AG09319 (cell line): ENCODE measurements at places on chromosomes 1 and 21.

- no peak for DNase-seq
These were observed 95.4 kb upstream of the KLHDC7A start for GRCh38 chr1:18385239-18385790.

DNA sequence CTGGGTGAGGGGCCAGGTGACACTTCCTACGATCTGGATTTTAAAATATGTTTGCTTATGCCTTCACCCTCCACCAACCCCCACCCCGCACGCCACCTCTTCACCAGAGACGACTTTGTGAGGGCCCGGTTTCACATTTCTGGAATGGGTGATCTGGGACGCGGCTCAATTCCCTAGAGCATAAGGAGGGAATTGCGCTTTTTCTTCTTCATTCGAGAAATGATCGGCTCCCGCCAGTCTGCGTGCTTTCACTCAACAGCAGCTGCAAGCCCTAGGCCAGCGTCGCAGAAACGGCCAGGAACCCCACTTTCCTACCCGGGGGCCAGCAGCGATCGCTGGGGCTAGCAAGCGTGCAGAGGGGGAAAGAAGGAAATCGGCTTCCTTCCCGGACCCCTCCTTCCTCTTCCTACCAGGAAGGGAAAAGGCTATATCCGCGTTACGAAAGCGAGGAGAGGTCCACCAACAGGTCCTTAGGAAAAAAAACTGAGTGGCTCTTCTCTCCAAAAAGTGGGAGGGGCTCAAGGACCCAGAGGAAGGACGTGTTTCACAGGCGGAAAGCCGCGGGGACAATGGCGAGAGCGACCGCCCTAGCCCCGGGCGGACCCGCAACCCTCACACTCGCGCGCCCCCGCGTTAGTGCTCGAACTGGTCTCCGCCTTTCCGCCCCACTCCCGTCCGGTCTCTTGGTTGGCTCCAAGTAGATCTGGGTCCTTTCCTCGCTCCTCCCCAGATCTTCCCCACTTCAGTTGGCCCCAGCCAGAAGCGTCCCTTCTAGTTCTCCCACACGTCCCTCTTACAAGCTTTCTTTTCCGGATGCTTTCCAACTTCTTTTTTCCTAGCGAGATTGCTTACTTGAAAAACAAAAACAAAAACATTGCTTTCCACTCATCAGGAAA, 1.1 kb upstream of the ADAMTS1 start:
- DNase-seq = no peak

DNA sequence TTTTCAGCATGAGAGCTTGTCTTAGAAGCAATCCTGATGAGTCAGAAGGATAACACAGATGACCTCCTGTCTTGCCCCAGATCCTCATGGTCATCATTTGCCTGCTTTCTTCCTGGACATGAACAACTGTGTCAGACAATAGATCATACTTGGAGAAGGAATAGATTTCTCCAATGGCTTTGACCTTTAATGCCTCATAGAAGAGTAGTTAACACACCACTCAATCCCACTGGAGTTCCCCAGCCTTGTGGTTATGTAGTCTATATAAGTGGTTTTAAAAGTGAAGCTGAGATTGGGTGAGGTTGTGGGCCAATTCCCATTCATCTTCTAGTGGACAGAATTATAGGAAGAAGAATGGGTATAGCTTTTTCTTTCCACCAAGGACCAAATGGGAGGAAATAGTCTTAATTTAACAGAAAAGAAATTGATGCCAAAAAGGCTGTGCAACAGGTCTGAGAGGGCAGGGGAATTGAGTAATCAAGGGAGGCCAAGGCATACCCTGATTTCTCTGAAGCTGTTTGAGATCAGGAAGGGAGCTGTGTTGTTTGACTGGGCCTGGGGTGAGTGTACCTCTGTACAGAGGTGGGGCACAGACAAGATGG, 14.4 kb downstream of the PRCC start:
- DNase-seq = no peak

DNA sequence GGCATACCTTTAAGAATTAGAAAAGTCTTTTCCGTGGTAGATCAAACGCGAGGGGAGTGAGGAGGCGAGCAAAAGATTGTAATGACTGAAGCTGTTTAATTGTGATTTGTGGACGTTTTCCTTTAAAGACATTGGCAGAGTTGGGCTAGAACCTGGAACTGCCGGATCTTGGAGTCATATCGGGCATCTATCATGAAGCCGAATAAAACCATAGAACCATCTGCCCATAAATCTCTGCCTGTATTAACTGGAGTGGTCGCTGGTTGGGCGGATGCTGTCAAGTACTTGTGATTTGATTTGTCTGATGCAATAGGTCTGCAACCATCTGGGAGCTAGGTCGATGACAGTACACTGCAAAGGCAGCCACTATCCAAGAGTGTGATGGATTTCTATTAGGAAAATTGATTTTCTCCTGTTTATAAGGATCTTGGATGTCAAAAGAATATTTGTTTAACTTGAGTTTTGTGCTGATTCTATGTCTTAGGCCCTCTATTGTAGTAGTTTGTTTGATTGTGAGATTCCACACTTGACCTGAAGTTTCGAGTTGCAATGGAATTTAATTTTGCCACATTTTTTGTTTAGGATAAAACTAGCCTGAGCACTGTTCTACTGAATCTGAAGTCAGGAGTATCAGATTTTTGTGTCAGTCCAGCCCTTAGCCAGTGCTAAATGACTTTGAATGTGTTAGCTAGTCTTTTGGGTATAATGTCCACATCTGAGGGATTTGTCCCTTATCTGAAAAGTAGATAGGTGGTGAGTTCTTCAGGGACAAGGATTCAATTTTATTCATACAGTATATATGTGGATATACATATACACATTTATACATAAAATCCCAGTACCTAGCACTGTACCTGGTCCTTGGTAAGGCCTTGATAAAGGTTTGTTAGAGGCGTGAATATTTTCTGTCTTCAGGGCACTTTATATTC, 1.2 kb downstream of the SARS1 start:
- peak; percentile 93 for DNase-seq

DNA sequence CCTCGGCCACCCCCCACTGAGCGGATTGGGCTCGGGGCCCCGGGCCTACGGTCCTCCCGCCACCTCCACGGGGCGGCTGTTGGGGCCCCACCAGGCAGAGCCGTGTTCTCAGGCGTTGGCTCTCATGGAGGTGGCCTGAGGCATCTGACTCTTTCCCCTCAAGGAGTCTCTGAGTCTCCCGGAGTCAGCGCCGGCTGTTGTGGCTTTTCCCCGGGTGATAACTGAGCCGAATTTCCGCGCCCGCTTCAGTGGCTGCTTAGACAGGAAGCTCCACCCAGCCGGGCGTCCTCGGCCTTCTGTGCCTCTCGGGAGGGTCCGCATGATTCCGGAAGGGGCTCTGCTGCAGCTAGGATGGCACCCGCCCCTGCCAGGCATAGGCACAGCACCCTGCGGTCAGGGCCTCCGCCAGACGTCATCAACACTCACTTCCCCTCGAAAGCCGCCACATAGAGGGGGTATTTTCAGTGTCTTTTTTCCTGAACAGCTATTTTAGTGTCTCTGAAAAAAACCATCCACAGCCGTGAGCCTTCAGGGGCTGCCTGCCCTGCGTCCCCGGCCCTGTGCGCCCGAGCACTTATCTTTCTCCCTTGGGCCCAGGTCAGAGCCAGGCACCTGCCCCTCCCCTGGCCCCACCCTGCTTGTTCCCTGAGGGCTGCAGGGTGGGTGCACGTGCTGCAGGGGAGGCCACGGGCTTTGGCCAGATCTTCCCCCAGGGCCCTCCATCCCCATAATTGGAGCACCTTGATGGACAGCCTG, 72.9 kb downstream of the SKI start:
- DNase-seq = no peak

DNA sequence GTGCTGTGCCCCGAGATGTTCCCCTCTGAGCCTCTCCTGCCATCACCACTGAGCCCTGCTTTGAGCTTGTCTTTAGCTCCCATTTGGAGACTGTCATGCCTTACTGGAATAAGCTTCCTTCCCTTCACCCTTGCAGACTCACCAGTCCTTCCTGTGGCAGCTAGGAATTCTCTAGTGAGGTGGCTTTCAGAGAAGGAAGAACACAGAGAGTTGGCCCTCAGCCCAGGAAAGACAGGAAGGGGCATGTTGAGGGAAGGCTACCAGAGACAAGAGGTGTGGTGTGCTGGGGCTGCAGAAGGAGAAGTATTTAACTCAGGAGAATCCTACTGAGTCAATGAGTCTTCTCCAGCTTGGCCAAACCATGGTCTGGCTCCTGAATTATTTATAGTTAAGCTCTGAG, 76.3 kb downstream of the UCK2 start:
- no peak for DNase-seq

GRCh38 chr1:179082999-179083335, 1.1 kb downstream of the TOR3A start:
- DNase-seq = no peak

DNA sequence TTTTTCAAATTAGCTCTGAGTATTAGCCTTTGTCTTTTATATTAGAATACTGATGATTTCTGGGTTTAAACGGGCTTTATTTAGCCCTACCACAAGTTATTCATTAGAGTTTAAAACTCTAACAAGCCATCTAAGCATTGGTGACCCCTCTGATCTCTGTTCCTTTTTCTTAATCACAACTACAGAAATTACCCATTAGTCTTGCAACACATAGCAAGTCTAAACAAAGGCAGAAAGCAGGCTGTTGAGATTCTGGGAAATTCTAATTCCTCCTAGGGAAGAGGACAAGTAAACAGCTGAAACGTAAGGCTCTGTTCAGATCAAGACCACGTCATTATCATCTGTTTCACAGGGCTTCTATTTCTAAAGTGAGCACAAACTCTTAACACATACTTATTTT, 491.2 kb upstream of the ZRANB2 start:
- DNase-seq = no peak

GRCh38 chr1:61556631-61557030, 168.3 kb downstream of the TM2D1 start:
- DNase-seq = no peak

GRCh38 chr1:24425441-24425840, 9.8 kb downstream of the NIPAL3 start:
- no peak for DNase-seq

- DNase-seq = no peak
These were observed 38.6 kb upstream of the GPR137B start for GRCh38 chr1:236103646-236104218.

- DNase-seq = no peak
These were observed 48.6 kb downstream of the HIVEP3 start for GRCh38 chr1:41870076-41870562.

GRCh38 chr1:207872621-207873020, 38.3 kb downstream of the CD34 start:
- DNase-seq = no peak

DNA sequence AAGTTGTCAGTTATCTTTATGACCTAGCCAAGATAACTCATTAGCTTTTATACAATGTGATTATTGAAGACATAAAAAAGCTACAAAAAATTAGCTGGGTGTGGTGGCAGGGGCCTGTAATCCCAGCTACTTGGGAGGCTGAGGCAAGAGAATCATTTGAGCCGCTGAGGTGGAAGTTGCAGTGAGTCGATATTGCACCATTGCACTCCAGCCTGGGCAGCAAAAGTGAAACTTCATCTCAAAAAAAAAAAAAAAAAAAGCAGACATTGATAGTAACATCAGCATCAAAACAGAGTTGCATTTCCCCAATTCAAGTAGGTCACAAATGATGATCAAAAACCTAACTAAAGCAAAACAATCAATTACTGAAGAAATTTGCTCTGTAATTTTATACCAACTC, 191.4 kb downstream of the PTGER3 start:
- no peak for DNase-seq

DNA sequence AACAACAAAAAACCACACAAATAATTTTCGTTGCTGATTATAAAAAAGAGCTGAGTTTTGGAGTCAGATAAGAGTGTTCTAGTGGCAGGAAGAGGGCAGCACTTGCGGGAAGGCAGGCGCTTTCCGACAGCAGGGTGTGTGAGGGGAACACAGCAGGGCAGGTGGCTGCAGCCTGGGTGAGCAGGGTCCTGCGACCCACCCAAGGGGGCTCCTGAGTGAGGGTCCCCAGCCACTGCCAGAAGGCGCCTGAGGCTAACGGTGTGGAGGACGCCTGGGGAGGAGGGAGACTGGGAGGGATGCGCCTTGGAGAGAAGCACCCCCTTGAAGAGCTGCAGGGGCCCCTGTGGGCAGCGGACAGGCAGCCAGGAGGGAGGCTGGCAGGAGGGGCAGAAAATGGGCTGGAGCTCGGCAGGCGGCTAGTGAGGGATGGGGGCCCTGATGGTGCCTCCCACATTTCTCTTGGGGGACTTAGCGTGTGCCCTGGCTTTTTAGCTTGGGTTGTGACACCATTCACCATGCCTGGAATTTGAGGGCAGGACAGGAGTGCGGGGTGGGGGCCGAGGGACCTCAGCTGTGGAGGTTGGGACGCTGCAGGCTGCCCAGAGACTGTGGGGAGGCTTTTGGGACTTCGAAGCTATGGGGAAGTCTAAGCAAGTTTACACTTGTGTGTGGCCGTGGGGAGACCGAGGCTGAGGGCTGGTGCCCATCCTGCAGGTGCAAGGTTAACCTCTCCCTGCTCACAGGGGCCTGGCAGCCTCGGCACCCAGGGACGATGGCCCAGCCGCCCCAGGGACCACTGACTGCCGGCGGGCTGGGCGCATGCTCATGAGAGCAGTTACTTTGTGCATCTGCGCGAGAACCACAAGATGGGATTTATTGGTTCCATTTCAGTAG, 111.4 kb downstream of the SIK1 start:
- no peak for DNase-seq

DNA sequence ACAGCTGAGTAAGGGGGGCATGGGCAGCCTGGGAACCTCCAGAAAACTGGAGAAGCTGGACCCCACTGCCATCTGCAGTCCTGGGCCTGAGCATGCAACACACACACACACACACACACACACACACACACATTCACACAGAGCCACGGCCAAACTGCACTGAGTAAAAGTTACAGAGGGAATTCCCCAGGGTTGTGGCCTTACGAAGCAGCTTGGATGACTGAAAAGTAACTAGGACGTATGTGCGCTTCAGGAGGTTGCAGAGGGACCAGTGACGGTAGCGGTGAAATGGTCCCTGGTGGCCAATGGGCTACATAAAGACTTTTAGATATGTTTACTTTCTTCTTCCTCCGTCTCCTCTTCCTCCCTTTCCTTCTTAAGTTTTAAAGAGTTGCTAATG, 232.5 kb upstream of the TMEM51 start:
- no peak for DNase-seq

DNA sequence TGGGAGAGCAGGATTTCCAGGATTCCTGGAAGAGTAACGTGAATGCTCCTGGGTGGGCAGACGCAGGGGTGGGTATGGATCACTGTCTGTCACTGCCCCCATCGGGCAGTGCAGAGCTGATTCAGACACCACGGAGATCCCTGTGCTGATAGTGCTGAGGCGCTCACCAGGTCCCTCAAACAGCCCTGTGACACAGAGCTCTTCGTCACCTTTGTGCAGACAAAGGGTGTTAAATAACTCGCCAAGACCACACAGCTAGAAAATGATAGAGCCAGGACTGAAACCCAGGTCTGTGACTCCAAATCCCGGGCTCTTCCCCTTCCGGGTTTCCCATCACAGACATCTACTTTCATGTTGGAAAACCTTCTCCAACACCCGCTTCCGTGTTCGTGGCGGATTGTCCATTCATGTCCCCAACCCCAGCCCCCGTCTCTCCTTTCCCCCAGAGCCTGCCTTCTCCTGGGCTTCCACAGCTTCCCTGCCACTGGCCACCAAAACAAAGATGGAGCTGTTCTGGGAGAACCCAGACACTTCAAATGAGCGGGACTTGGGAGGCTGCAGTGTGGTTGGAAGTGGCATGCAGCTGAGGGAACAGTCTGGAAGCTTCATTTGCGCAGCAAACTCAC, 2.6 kb downstream of the EFHD2 start:
- no peak for DNase-seq

- DNase-seq = no peak
These were observed 57.3 kb upstream of the DIRAS3 start for GRCh38 chr1:68107771-68108170.

GRCh38 chr1:240555524-240555923, 56.4 kb downstream of the GREM2 start:
- no peak for DNase-seq

- no peak for DNase-seq
These were observed 404 bp downstream of the LRRC8C start for GRCh38 chr1:89633248-89633799.
